ENCODE measurements at places on chromosomes 6 and 20.

- no peak for DNase-seq
These were observed 49.4 kb upstream of the COL10A1 start for GRCh38 chr6:116175344-116175743.

GRCh38 chr20:41034239-41034638 lies 5.6 kb downstream of the TOP1 start:
- DNase-seq, result no peak

- no peak for DNase-seq
These were observed 44.7 kb upstream of the MLN start for GRCh38 chr6:33848484-33848883.

GRCh38 chr6:54262971-54263370 lies 45.3 kb upstream of the TINAG start:
- DNase-seq, result no peak

GRCh38 chr6:17574866-17575560 lies 25.1 kb upstream of the FAM8A1 start:
- no peak for DNase-seq

DNA sequence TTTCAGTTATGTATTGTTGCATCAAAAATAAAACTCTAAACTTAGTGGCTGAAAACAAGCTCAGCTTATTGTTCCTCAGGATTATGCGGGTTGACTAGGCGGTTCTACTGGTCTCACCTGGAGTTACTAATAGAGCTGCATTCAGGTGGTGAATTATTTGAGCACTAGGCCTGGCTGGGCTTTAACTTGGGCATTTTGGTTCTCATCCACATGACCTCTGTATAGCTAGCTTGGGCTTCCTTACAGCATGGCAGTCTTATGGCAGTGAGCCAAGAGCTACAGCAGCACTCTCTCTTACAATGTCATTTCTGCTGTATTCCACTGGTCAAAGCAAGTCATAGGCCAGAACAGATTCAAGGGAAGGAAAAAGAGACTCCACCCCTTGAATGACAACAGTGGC lies 1.6 kb downstream of the PGBD1 start:
- DNase-seq, result no peak

DNA sequence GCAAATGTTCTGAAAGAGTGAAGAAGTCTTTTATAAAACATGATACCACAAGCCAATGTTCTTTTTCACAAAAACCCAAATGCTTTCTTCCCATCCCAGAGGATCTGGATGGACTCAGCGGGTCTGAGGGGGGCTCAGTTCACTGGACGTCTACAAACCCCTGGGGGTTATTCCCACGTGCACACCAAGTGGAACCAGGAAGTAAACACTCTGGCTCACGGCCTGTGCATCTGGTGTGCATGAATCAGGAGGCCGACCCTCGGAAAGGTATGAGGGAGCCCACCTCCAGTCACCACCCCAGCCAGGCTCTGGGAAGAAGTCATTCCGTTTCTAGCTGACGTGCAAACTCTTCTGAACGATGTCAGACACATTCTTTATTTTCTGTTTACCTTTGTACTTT lies 252.2 kb downstream of the DLL1 start:
- DNase-seq, result no peak

DNA sequence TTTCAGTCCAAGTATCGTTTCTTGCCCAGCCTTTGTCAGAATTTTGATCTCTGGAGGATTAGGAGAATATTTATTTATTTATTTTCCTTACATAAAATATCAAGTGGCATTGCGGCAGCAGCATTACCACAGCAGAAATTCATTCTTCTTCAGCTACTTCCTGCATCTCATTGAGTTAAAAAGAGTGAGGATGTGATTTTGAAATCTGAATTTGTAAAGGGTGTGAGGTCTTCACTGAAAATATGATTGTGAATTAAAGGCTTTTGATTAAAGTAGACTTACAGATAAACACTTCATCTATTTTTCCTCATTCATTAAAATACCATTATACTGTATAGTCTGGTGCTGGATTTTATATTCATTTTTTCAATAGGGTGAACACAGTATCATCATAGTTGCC lies 328.4 kb downstream of the PRL start:
- DNase-seq, result no peak

DNA sequence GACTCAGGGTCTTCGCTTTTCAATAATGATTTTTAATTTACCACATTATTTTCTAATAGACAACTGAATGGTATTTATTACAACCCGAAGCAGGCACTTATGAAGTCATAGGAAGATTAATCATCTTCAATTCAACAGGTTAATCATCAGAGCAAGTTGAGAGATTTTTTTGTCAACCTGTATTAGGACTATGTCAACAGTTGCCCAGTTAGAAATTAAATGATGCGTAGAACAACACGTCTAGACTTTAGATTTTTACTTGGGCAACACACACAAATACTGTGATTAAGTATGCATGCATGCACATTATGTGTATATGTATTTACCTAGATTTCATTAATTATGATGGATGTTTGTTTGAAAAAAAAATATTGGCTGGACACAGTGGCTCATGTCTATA lies 4.3 kb downstream of the ILRUN start:
- no peak for DNase-seq

- DNase-seq, result no peak
These were observed 372.1 kb upstream of the CNR1 start for GRCh38 chr6:88538130-88538706.

DNA sequence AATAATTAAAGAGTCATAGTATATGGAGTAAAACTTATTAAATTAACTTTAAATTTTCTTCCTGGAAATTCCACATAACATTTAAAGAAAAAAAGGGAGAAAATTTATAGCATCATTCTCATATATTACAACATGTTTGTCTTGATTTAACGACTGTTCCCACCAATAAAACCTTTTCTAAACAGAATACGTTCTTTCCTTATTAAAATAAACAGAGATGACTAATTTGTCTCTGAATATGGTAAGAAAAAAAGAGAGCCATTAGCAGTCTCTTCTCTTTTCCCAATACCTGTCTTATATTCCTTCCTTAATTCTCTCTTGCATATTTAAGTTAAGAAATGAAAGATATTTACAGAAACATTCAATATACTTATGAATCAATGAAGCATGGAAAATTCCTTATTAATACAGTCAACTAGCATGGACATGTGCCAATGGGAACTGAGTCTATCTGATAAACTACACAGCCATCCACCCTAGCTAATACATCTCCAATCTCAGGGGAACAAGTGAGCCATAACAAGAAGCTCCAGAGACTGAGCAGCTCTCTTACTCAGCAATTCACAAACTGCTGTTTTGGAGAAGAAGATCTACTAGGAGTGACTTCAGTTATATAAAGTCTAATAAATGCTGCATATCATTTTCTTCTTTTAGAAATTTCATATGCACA lies 347.1 kb upstream of the MANEA start:
- DNase-seq, result no peak

DNA sequence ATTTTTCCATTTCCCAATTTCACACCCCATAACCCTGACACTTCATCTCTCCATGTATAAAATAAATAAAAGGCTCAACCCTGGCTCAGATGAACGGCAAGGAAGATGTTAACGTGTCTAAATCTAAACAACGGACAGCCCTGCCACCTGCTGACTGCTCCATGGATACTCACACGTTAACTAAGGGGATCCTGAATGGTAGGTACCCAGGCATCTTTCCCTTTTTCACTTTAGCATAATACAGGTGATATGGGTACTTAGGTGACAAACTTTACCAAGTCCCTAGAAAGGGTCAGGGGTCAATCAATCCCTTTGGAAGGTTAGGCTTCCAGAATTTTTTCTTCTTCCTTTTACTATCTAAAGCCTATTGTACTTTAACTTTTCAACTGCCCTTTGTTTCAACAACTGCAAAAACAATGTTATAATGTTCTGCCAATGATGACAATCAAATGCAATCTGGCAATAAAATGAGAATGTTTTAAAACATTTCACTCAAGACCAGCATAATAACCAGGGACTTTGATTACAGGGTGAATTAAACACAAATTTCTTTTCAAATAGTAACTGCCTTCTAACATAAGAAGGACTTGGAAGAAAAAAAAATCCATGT lies 52.4 kb upstream of the IPCEF1 start:
- peak; percentile 2 for DNase-seq

DNA sequence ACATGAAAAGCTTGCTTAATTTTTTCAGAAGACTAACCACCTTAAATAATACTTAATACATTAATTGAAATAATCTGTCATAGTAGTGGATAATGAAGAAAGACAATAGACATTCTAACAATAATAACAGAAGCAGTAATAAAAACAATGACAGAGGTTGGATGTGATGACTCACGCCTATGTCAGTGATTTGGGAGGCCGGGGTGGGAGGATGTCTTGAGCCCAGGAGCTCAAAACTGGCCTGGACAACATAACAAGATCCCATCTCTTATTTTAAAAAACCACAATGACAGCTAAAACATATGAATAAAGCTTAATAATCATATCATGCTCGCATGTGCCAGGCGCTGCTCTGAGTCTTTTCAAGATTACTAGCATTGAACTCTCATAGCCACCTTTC lies 105.5 kb downstream of the IPCEF1 start:
- DNase-seq, result peak; percentile 53

DNA sequence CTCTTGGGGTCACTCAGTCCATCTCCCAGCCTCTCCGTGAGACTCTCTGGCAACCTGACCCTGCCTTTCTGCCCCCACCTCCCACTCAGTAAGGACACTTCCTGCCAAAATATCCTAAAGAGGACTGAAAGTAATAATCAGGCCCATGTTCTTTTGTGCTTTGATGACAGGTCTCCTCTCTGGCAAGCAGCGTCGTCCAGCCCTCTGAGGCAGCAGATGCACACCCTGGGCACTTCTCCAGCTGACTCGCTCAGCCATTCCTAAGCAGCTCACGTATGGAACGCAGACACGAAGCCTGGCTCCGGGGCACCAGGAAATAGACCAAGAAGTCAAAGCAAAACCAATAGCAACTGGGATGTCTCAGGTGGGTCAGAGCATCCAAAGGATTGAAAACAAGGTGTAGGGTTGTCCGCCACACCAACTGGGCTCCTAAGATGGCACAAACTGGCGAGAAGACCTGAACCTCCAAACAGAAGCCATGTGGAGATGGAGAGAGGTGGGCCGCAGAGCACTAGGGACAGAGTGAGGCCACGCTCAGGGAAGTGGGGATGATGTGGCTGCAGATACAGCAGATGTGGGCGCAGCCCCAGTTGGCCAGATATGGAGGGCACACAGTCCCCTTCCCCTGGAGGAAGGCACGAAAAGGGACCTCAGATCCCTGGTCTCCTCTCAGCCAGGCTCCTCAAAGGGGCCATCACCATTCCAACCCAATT lies 99.3 kb downstream of the PRND start:
- no peak for DNase-seq

GRCh38 chr20:63940472-63941266 lies 15.5 kb downstream of the UCKL1 start:
- DNase-seq, result no peak

DNA sequence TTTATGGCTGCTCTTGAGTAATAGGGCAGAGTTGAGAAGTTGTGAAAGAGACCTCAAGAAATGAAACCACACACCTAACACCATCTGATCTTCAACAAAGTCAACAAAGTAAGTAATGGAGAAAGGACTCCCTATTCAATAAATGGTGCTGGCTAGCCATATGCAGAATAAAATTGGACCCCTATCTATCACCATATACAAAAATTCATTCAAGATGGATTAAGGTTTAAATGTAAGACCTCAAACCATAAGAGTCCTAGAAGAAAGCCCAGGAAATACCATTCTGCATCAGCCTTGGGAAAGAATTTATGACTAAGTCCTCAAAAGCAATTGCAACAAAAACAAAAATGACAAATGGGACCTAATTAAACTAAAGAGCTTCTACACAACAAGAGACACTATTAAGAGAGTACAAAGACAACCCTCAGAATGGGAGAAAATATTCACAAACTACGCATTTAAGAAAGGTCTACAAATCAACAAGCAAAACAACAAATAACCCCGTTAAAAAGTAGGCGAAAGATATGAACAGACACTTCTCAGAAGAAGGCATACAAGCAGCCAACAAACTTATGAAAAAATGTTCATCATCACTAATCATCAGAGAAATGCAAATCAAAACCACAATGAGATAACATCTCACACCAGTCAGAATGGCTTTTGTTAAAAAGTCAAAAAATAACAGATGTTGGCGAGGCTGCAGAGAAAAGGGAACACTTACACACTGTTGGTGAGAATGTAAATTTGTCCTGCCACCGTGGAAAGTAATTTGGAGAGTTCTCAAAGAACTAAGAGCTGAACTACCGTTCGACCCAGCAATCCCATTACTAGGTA lies 4.0 kb downstream of the MAP3K5 start:
- no peak for DNase-seq

DNA sequence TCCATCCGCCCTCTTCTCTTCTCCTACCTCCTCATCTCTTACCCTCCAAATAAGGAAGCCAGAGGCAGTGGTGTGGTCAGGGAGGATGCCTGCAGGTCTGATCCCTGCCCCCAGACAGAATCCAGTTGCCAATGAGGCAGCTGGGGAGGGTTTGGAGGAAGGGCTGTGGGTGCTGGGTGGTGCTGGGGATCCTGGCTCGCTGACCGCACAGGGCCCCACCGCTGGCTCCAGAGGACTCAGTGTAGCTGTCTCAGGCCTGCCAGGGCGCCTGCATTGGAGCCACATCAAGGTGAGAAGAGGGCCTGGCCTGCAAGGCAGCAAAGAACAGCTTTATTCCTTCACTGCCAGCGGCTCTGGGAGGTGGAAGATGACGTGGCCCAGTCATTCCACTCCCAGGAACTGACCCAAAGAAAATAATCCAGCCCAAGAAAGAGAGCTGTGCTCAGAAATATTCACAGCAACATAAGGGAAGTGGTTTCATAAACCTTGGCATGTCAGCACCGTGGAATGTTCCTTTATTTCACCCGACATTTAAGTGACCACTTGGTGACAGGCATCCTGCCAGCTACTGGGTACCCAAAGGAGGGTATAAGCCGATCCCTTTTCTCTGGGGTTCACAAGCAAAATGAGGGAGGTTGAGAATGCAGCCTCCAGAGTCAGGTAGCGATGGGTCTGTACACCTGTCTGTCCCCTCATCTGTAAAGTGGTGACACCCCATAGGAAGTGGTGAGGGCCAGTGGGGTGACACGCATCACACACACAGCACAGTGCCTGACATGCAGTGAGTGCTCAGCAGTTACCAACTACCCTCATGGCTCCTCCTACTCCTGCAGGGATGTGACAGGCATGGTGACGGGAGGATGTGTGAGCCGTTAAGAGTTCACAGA lies 125.1 kb downstream of the SNX5 start:
- DNase-seq, result peak; percentile 30

GRCh38 chr6:137045222-137045789 lies 541 bp upstream of the IL20RA start:
- DNase-seq, result no peak

GRCh38 chr6:40349123-40349900 lies 237.9 kb downstream of the LRFN2 start:
- DNase-seq, result no peak

- no peak for DNase-seq
These were observed 362.7 kb upstream of the SASH1 start for GRCh38 chr6:147979966-147980365.

GRCh38 chr6:162055365-162055764 lies 672.2 kb downstream of the PRKN start:
- DNase-seq, result no peak

All from CD4-positive, alpha-beta T cell (primary cell).